ENCODE measurements at places on chromosomes 5 and 9.

DNA sequence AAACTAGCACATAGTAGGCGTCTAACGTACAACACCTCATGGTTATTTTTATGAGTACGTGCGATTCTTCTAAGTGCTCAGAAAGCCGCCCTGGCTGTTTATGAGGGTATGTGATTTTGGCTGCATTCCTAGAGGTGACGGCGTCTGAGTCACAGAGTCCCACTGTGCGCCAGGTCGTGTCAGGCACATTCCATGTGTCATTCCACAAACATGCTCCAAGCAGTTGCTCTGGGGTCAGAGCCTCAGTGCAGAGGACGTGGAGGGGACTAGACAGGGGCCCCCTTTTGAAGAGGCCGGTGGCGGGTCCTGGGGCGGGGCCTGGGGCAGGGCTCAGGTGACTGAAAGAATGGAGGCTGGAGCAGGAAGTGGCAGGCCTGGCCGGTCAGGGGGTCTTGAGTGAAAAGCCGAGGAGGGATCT lies 51.9 kb downstream of the NEK6 start:
- no peak for DNase-seq

GRCh38 chr5:10624679-10625078 lies 60.8 kb downstream of the ANKRD33B start:
- no peak for DNase-seq

DNA sequence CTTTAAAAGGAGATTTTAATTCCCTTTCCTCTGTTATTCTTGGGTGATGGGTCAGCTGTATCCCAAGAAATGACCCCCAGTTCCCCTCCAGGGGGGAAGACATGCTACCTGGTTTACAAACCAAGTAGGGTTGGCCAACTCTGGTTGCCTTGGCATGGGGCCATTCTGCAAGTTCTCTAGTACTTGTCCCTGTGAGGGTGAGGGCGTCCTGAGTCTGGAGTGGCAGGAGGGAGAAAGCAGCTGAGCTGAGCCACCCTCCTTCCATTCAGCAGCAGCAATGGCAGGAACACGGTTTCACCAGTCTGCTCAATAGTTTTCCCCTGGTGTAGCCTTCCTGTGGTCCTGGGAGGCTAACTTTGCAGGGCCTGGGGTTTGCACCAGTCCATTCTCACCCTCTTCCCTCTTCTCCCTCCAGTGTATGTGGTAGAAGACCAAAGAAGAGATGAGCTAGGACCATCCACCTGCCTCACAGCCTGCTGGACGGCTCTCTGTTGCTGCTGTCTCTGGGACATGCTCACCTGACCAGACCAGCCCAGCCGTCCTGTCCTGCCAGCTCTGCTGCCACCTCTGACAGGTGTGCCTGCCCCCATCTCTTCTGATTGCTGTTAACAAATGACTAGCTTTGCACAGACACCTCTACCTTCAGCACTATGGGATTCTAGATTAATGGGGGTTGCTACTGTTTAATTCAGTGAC lies 59.9 kb downstream of the PFDN1 start:
- no peak for DNase-seq

GRCh38 chr9:70229026-70229425 lies 29.8 kb upstream of the SMC5 start:
- no peak for DNase-seq

- DNase-seq, result no peak
Measured at GRCh38 chr9:90022474-90022873, 417.7 kb downstream of the GADD45G start.

- no peak for DNase-seq
Measured at GRCh38 chr5:179259731-179260323, 85.4 kb downstream of the ADAMTS2 start.

DNA sequence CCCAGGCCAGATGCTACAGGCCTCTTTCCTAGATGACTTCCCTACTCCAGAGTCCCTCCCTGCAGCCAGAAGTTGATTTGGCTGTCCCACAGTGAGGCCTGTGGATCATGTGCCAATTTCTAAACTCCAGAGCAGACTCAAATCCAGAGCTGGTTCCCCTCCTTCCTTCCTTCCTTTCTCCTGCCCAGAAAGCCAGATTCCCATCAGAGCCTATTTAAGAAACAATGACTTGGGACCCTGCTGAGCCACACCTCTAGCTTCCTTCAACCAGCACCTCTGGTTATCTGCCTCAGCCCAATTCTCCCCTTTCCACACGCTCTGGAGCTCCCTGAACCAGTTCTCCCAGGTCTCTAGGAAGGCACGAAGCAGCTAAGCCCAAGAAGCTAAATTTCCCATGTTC lies 7.2 kb downstream of the FAM219A start:
- DNase-seq, result no peak

GRCh38 chr9:5500441-5501235 lies 9.7 kb upstream of the PDCD1LG2 start:
- DNase-seq, result no peak

GRCh38 chr5:2006193-2006970 lies 123.7 kb upstream of the IRX4 start:
- DNase-seq, result no peak

- DNase-seq, result no peak
Measured at GRCh38 chr9:36986468-36987408, 47.3 kb downstream of the PAX5 start.

- DNase-seq, result no peak
Measured at GRCh38 chr5:140694276-140694675, 3.0 kb downstream of the HARS2 start.

DNA sequence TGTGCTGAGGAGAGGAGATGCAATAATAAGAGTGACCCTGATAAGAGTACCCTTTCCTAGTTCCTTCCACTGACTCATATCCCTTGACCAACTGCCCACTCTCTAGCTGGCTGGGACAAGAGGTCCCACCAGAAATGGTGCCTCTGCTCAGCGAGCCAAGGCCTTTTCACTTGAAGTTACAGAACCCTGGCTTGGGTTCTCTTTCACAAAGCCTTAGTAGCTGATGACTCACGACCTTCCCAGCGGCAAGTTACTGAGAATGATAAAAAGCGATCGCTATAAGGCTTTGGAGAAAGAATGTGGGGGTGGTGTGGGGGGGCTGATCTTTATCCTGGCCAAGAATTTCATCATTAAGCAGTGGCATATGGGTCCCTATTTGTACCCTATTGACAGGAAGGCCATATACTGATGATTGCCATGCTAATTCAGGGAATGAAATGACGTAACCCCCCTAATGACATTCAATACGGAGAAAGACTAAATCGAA lies 90.3 kb downstream of the FBXO38 start:
- DNase-seq, result no peak

Data from activated CD4-positive, alpha-beta T cell treated with anti-CD3 and anti-CD28 coated beads for 36 hours (primary cell).